Renal cortex interstitium (tissue), 15 donors: ENCODE measurements at places on chromosomes 6 and 20.

DNA sequence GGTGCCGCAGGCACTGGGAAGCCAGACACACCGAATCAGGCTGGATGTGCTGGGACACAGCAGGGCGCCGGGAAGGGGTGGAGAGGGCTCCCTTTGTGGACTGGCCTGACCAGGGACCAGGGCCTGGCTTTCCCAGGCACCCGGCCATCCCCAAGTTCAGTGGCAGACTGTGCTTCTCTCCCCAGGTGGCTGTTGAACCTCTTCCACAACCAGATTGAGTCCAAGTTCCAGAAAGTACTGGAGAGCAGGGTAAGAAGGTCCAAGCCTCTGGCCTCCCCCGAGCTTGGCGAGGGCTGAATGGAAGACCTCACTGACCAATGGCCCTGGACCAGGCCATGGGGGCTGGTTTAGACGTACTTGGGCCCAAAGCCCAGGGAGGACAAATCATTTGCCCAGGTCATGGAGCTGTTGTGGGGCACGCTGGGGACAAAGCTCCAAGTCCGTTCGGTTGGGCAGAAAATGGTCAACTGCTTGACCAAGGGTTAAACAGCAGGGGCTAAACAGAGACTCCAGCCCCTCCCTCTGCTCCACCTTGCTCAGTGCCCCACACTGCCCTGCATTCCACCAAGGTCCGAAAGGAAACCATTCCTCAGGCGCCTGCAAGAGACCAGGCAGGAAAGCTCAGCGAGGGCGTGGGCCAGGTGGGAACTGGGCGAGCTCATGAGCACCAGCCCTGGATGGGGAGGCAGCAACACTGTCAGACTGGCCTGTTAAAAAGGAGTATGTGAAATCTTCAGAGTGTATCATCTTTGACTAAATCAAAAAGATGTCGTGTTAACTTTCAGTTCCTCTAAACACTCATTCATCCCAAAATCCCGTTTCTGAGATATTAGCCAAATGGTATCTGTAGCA, 9.1 kb downstream of the LBP start:
- DNase-seq: no peak

- DNase-seq: no peak
Measured at GRCh38 chr6:148689168-148689567, 57.7 kb upstream of the UST start.

- DNase-seq: no peak
Measured at GRCh38 chr6:38209371-38210260, 390.1 kb downstream of the ZFAND3 start.

DNA sequence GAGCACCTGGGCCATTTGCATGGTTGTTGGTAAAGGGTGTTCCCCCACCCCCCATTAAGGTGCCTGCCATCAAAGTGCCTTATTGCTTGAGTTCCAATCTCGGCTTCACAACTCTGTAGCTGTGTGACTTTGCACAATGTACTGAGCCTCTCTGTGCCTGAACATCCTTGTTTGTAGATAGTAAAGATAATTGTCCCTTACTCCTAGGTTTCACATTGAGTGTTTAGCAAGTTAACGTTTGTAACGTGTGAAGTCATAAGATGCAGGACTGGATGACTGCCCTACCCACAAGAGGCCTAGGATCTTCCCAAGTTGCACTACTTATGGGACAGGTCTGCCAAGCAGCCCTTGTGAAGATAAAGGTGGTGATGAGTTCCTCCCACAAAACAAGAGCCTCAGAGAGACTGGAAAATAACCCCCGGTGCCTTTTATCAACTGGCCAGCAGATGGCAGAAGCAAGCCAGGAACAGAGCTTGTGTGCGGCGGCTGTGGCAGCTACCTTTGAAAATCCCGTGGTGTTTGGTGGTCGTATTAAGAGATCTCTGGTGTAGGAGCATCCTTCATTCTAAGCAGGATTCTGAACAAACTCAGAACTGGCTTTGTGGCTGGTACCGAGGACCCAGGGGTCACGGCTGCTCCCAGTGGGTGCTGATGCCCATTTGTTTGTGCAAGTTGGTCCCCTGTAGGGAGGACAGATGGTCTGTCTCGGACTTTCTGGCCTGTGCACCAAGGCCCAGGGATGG, 99.1 kb downstream of the CDH26 start:
- peak; percentile 46 for DNase-seq

GRCh38 chr6:139533573-139534471, 159.4 kb upstream of the CITED2 start:
- no peak for DNase-seq
